ENCODE measurements at places on chromosomes 2 and 18. TPM values are rescaled to one million over a fixed set of nuclear protein-coding genes. Genes with fewer than 3 reads are reported as not detected.

Gene HOXD12
- total RNA-seq = not detected

Gene KLHL41
- total RNA-seq = under 0.01 TPM

Gene AQP12B
- total RNA-seq = not detected

Gene TEKT4
- total RNA-seq = not detected

Gene CXCR4
- not detected for total RNA-seq

Gene SNORC
- not detected for total RNA-seq

Gene ALPI
- total RNA-seq = not detected

Gene CDC42EP3
- 81.1 TPM for total RNA-seq

Gene ATP8B1
- total RNA-seq = 19.5 TPM

Gene ALMS1
- 16.0 TPM for total RNA-seq

Gene COA5
- total RNA-seq = 8.5 TPM

Gene HRH4
- not detected for total RNA-seq

Gene OSBPL6
- total RNA-seq = 7.0 TPM

Gene LRRC30
- total RNA-seq = not detected

Gene TGFBRAP1
- 30.7 TPM for total RNA-seq

Gene MARCO
- total RNA-seq = not detected

Gene TRIM43
- not detected for total RNA-seq

Gene MC4R
- total RNA-seq = 0.13 TPM

Gene UGT1A3
- not detected for total RNA-seq

Gene HOXD3
- 2.6 TPM for total RNA-seq

Gene STARD6
- total RNA-seq = not detected

Gene RIF1
- total RNA-seq = 12.7 TPM

Gene DLX2
- total RNA-seq = 0.16 TPM

Gene SERPINB10
- total RNA-seq = not detected

Gene KLHL14
- 3.3 TPM for total RNA-seq

Gene SPIRE1
- total RNA-seq = 13.9 TPM

Gene MATN3
- total RNA-seq = 9.9 TPM

Gene DSG4
- under 0.01 TPM for total RNA-seq

Gene CCL20
- not detected for total RNA-seq

Gene WNT6
- total RNA-seq = not detected

Gene GLI2
- total RNA-seq = 25.5 TPM

Gene EGR4
- not detected for total RNA-seq

Gene RAB6C
- total RNA-seq = not detected

Gene CABYR
- total RNA-seq = 4.6 TPM

Gene APCDD1
- total RNA-seq = not detected

Gene MSH6
- 44.0 TPM for total RNA-seq
